Chondrocyte (in vitro differentiated cells): ENCODE measurements at places on chromosomes 12 and 14. TPM values are rescaled to one million over a fixed set of nuclear protein-coding genes. Genes with fewer than 3 reads are reported as not detected.

DNA sequence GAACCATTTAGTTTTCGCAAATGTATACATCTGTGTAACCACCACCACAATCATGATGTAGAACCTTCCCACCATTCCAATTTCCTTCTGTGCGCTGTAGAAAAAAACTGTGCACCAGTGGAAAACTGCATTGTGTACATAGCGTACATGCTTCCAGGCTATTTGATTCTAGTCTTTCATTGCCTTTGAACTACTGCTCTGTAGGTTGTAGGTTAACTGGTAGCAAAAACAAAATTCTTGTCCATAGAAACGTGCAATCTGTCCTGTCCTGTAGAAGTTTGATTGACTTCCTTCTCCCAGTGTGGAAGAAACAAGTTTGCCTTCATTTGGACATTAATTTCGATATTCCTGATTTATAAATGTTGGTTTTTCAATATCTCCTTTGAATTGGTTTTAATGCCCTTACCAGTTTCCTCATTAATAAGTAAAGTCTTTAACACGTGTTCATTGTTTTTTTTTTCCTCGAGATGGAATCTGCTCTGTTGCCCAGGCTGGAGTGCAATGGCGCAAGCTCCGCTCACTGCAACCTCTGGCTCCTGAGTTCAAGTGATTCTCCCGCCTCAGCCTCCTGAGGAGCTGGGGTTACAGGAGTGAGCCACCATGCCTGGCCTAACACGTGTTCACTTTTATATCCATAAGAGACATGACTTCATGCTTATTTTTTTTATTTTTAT is 3.6 kb upstream of the ISM2 start:
- peaks cover 11% of the 10 kb centered on the region for H3K27me3 ChIP-seq
- DNase-seq: no peak
- H3K36me3 ChIP-seq: peaks cover 8% of the 10 kb centered on the region
- peaks cover 4% of the 10 kb centered on the region for H3K4me1 ChIP-seq
- no peak overlapping the region for H3K27ac ChIP-seq

DNA sequence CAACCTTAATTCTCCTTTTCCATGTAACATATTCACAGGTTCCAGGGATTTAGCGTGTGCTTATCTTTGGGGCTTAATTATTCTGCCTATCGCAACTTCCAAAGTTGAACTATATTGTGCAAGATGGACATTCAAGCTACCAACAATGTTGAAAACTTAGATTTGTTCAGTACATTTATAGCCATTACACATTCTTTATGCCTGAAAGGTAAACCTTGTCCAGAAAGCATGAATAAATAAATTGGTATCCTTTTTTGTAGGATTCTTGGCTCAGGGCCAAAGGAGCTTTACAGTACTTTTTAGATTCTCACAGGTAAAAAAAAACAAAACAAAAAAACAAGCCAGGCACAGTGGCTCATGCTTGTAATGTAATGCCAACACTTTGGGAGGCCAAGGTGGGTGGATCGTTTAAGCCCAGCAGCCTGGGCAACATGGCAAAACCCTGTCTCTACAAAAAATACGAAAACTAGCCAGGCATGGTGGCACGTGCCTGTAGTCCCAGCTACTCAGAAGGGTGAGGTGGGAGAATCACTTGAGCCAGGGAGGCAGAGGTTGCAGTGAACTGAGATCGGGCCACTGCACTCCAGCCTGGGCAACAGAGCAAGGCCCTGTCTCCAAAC is 3.3 kb downstream of the C12orf56 start:
- no peaks in the 10 kb centered on the region for H3K36me3 ChIP-seq
- H3K27me3 ChIP-seq: no peaks in the 10 kb centered on the region
- peaks cover 4% of the 10 kb centered on the region for H3K4me1 ChIP-seq
- H3K27ac ChIP-seq: no peak overlapping the region
- DNase-seq: no peak

GRCh38 chr12:122086641-122087285 is 8.2 kb downstream of the MLXIP start:
- peaks cover 43% of the 10 kb centered on the region for H3K4me1 ChIP-seq
- H3K4me3 ChIP-seq: no peak overlapping the region
- peak overlapping the region; percentile 61 for H3K27ac ChIP-seq
- peaks cover 13% of the 10 kb centered on the region for H3K36me3 ChIP-seq
- peak; percentile 77 for DNase-seq

Gene MGAT4C
- 0.02 to 0.30 TPM (median 0.26 TPM) in 3 replicates for total RNA-seq

Gene SLC5A8
- not detected in 3 replicates for total RNA-seq

- H3K27me3 ChIP-seq: no peaks in the 10 kb centered on the region
- H3K27ac ChIP-seq: no peak overlapping the region
- no peak overlapping the region for H3K4me3 ChIP-seq
- peaks cover 41% of the 10 kb centered on the region for H3K4me1 ChIP-seq
- no peaks in the 10 kb centered on the region for H3K36me3 ChIP-seq
- no peak for DNase-seq
Observed at GRCh38 chr12:89456565-89456964, 68.0 kb downstream of the GALNT4 start.

Gene MBIP
- 19.4 to 23.0 TPM (median 21.9 TPM) in 3 replicates for total RNA-seq

- no peak for DNase-seq
- no peaks in the 10 kb centered on the region for H3K36me3 ChIP-seq
- H3K4me3 ChIP-seq: no peak within 1 kb of the TSS
- no peaks in the 10 kb centered on the region for H3K27me3 ChIP-seq
Observed at GRCh38 chr12:68225576-68226476, at the start of gene IL26. TSS of gene IL26 (minus strand) at chr12:68225810. CDS start at chr12:68225756, 54 bp downstream.

DNA sequence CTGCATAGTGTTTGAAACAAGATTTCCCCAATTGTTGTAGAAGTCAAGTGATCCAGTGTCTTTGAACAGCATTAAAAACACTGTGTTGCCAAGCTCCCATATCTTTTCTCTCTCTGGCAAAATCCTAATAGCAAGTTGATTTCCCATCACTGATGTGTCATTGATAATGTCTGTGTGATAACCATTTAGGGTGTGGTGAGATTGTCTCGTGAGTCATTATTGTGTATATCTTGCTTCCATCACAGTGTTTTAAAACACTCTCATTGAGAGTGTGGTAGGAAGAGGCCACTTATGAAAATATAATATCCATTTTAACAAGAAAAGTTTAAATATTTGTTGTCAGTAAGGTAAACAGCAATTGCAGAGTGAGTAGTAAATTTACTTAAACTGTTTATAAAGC is 74.7 kb downstream of the PRORP start:
- H3K4me3 ChIP-seq: no peak overlapping the region
- no peaks in the 10 kb centered on the region for H3K4me1 ChIP-seq
- H3K27ac ChIP-seq: no peak overlapping the region
- H3K27me3 ChIP-seq: no peaks in the 10 kb centered on the region
- no peak for DNase-seq
- peaks cover 3% of the 10 kb centered on the region for H3K36me3 ChIP-seq

DNA sequence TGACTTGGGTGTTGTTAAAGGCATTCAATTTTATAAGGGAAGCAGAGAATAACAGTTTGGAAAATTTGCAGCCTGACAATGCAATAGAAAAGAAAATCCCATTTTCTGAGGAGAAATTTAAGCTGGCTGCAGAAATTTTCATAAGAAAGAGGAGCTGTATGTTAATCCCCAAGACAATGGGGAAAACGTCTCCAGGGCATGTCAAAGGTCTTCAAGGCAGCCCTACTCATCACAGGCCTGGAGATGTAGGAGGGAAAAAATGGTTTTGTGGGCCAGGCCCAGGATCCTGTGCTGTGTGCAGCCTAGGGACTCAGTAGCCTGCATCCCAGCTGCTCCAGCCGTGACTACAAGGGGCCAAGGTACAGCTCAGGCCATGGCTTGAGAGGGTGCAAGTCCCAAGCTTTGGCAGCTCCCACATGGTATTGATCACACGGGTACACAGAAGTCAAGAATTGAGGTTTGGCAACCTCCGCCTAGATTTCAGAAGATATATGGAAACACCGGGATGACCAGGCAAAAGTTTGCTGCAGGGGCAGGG is 846.4 kb downstream of the C12orf50 start:
- DNase-seq: no peak
- no peaks in the 10 kb centered on the region for H3K36me3 ChIP-seq
- H3K4me1 ChIP-seq: no peaks in the 10 kb centered on the region
- no peak overlapping the region for H3K4me3 ChIP-seq
- H3K27ac ChIP-seq: no peak overlapping the region

GRCh38 chr14:56202256-56202655 is 84.0 kb downstream of the PELI2 start:
- DNase-seq: no peak
- H3K4me1 ChIP-seq: no peaks in the 10 kb centered on the region
- no peaks in the 10 kb centered on the region for H3K27me3 ChIP-seq
- no peaks in the 10 kb centered on the region for H3K36me3 ChIP-seq
- H3K27ac ChIP-seq: no peak overlapping the region

Gene DYNLL1
- total RNA-seq: 317 to 550 TPM (median 322 TPM) in 3 replicates

GRCh38 chr12:109893261-109893995 is 6.6 kb upstream of the TCHP start:
- peaks cover 16% of the 10 kb centered on the region for H3K4me1 ChIP-seq
- H3K27ac ChIP-seq: no peak overlapping the region
- no peak overlapping the region for H3K4me3 ChIP-seq
- H3K36me3 ChIP-seq: no peaks in the 10 kb centered on the region
- no peaks in the 10 kb centered on the region for H3K27me3 ChIP-seq

DNA sequence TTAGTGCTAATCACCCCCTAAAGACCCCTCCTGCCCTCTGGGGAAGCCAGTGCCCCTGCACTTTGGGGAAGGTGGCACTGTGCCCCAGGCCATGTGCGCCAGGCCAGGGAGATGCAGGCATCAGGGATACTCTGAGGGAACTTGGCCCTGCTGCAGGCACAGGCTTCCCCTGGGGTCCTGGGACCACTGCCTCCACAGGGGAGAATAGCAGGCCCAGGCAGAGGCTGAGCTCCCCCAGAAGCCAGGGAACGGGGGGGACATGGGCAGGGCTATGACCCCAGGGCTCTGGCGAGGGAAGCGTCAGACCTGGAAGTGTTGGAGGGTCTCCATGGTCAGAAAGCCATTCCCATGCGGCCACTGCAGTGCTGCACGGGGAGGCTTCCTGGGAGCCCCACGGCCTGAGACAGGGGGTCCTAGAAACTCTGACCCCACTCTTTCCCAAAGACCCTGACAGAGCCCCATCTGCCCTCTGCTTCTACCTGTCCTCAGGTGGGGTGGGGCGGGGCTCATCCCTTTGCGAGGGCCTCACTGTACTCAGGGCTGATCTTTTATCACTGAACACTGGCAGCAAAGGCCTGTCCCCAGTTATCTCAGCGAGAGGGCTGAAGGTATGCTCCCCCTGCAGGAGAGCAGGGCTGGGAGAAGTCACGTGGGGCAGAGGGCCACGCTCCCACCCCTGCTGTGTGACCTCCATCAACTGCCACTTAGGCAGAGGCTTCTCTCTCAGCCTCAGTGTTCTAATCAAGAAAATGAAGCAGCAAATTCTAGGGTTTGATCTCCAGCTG is 160.0 kb downstream of the CALM1 start:
- H3K4me3 ChIP-seq: no peak overlapping the region
- H3K4me1 ChIP-seq: peaks cover 14% of the 10 kb centered on the region
- no peaks in the 10 kb centered on the region for H3K27me3 ChIP-seq
- DNase-seq: peak; percentile 68
- H3K27ac ChIP-seq: no peak overlapping the region

Gene ALG10
- 4.5 to 7.5 TPM (median 5.9 TPM) in 3 replicates for total RNA-seq

- peaks cover 2% of the 10 kb centered on the region for H3K27me3 ChIP-seq
- H3K27ac ChIP-seq: no peak overlapping the region
- peaks cover 1% of the 10 kb centered on the region for H3K36me3 ChIP-seq
Observed at GRCh38 chr12:6118891-6119568, 5.4 kb downstream of the VWF start.

GRCh38 chr12:100141998-100142850 is 450 bp downstream of the BLTP3B start:
- peak overlapping the region; percentile 96 for H3K27ac ChIP-seq
- H3K27me3 ChIP-seq: no peaks in the 10 kb centered on the region
- H3K36me3 ChIP-seq: no peaks in the 10 kb centered on the region

Gene GPR137C
- total RNA-seq: 0.99 to 2.6 TPM (median 1.6 TPM) in 3 replicates

DNA sequence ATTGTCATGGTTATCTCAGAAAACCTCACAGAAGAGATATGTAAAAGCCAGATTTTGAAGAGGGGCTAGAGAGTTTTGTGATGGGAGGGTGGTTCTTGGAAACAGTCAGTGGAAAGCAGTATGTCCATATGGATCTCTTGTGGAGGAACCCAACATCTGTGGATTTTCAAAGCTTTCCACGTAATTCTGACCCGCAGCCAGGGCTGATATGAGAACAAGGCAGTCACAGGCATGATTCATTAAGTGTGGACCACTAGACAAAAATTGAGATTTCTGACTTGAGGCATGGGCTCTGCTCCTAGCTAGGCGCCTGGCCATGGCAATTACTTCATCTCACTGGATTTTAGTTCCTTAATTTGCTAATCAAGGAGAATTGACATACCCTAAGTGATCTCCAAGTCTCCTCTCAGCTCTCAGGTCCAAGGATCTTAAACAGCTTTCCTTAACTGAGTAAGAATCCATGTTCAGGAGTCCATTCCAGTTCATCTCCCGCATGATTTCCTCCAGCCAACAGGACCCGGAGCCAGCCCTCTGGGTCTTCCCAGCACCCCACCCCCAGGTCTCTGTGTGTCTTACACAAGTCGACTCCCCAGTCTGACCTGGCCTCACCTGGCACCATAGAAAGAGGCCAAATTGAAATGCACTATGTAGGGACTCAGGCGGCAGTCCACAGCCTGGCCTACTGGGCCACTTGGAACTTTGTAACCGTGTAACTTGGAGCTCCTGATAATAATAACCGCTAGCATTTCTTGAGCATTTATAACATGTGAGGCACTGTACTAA is 176.3 kb upstream of the PARP11 start:
- H3K4me3 ChIP-seq: no peak overlapping the region
- H3K36me3 ChIP-seq: no peaks in the 10 kb centered on the region
- H3K4me1 ChIP-seq: no peaks in the 10 kb centered on the region

DNA sequence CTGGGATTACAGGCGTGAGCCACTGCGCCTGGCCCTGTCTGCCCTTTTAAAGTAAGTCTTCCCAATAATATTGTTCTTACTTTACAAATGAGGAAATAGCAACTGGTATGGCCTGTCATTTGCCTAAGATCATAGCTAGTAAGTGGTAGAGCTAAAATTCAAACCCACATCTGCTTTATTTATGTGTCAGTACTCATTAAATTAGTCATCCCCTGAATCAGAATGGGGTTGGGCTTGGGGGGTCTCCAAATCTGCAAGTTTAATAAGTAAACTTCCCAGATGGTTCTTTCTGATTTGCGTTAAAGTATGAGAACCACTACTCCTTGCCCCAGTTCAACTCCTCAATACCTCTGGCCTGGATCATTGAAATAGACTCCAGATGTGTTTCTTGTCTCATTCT is 96.2 kb downstream of the FAR2 start:
- no peak overlapping the region for H3K27ac ChIP-seq
- no peaks in the 10 kb centered on the region for H3K36me3 ChIP-seq
- peaks cover 29% of the 10 kb centered on the region for H3K4me1 ChIP-seq
- DNase-seq: no peak
- H3K27me3 ChIP-seq: no peaks in the 10 kb centered on the region
